ENCODE measurements at places on chromosomes 1 and 21.
A peak's percentile ranks its signal among the peaks of the same experiment; 100 is the strongest.

DNA sequence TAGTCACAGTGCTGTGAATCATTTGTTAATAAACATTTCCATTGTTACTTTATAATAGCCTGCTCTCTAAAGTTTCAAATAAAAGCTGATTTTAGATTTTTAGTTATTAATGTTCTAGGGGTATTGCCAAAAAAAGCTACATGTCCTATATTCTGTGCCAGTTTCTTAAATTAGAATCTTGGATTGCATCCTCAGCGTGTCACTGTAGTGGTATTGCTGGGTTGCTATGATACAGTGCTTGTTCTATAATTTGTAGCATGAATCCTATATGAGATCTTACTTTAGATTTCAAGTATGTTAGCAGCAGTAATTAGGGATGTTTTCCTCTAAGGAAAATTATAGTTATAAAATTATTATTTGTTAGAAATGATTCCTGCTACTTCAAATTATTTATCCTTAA, 16.4 kb downstream of the PPP2R5A start:
- DNase-seq: no peak

- DNase-seq: no peak
Observed at GRCh38 chr1:232542633-232543593, 87.0 kb downstream of the SIPA1L2 start.

DNA sequence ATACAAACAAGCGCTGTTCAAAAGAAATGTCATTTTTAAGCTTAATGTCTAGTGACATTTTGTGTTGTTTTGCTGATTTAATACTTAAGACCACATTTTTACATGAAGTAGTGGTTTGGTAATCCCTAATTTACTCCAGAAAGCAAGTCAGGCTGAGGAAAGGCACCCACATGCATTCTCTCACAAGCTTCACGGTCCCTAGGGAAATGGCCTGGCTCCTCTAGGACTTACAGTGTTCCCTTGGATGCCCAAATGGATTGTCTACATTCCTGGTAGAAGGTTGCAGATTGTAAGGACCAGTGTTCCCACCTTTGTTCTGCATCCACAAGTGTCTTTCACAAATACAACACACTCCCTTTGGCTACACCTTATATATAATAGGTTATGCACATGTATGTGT, 9.5 kb downstream of the GPSM2 start:
- no peak for DNase-seq

DNA sequence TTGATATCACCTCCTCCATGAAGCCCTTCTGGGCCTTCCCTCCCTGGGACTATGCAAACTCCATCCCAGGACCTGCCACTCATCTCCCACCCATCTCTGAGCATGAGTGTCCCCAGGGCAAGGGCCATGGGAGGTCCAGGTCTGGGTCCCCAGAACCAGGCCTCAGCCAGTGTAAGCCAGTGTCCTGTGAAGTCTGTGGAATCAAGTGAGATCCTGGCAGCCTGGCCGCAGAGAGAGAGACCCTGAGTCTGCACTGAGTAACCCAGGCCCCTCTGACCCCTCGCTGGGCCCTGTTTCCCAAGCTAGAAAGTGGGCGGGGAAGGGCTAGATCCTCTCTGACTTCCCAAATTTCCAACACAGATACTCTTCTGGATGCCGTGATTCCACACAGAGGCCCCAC, 132.7 kb downstream of the DMRTB1 start:
- DNase-seq: no peak

GRCh38 chr1:193348769-193349535, 162.5 kb upstream of the B3GALT2 start:
- DNase-seq: no peak

GRCh38 chr1:93595266-93595665, 86.4 kb downstream of the BCAR3 start:
- DNase-seq: no peak

GRCh38 chr1:214862421-214862820, 220.1 kb upstream of the KCNK2 start:
- peak; percentile 25 for DNase-seq

- DNase-seq: no peak
Observed at GRCh38 chr1:12121212-12122003, 45.4 kb upstream of the TNFRSF1B start.

DNA sequence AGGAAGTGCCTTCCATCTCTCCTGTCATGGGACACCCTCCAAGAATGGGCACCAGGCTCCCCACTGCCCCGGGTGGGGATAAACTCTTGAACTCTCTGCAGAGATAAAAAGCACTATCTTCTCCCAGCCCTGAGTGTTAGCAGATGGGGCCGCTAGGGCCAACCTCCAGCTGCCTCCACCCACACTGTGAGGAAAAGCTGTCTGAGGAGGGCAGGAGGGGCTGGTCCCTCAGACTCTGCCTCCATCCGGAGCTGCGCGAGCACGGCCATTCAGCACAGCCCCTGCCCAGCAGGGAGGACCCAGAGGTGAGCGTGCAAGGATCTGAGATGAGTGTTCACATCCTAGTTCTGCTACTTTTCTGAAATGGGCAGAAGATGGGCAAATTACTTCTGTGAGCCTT, 51.8 kb upstream of the TRABD2B start:
- no peak for DNase-seq

- peak; percentile 26 for DNase-seq
Observed at GRCh38 chr1:112501810-112502641, 6.7 kb upstream of the WNT2B start.

DNA sequence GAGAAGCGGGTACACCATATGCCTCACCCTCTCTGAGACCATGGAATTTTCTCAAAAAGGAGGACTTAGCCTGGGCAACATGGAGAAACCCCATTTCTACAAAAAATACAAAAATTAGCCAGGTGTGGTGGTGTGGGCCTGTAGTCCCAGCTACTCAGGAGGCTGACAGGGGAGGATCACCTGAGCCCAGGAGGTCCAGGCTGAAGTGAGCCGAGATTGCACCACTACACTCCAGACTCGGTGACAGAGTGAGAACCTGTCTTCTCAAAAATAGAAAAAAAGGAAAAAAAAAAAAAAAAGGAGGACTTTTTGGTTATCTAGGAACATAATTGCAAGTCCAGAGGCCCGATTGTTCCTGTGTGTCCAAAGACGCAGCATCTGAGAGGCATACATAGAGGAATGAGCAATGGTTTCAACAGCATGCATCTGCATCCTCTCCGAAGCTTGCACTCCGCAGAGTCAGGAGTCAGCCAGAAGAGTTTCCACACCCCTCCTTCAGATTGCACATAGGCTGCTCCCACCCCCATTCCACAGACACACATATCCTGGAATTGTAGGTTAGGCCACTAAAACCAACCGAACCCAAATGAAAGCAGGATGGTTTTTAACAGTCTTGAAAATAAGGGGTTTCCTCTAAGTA, 2.5 kb upstream of the TBX15 start:
- no peak for DNase-seq

GRCh38 chr1:118396829-118397495, 211.9 kb upstream of the SPAG17 start:
- DNase-seq: no peak

DNA sequence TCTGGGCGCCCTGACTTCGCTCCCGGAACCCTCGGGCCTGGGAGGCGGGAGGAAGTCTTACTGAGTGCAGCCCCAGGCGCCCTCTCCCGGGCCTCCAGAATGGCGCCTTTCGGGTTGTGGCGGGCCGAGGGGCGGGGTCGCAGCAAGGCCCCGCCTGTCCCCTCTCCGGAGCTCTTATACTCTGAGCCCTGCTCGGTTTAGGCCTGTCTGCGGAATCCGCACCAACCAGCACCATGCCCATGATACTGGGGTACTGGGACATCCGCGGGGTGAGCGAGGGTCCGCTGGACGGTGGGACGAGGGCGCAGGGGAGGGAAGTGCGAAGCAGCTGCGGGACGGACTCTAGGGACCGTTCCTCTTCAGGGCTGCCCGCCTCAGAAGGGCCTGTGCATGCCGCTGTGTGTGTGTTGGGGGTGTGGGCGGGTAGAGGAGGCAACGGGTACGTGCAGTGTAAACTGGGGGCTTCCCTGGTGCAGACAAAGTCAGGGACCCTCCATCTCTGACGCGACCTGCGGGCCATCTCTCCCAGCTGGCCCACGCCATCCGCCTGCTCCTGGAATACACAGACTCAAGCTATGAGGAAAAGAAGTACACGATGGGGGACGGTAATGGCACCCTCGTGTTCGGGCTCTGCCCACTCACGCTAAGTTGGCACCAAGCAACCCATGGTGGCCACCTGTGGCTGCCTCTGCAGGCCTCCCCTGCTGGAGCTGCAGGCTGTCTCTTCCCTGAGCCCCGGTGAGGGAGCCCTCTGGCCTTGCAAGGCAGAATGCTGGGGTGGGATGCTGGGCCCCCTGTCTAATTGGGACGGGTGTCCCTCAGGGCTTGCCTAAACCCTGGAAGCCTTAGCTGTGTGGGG, at the start of gene GSTM1:
TSS of gene GSTM1 (plus strand) at position 177 of the 859 bp plus-strand sequence. CDS start at position 234, 57 bp downstream.
- DNase-seq: no peak

GRCh38 chr1:246794828-246795671, 70.8 kb downstream of the SCCPDH start:
- DNase-seq: no peak

GRCh38 chr21:20424943-20425342, 573.3 kb upstream of the NCAM2 start:
- DNase-seq: no peak

DNA sequence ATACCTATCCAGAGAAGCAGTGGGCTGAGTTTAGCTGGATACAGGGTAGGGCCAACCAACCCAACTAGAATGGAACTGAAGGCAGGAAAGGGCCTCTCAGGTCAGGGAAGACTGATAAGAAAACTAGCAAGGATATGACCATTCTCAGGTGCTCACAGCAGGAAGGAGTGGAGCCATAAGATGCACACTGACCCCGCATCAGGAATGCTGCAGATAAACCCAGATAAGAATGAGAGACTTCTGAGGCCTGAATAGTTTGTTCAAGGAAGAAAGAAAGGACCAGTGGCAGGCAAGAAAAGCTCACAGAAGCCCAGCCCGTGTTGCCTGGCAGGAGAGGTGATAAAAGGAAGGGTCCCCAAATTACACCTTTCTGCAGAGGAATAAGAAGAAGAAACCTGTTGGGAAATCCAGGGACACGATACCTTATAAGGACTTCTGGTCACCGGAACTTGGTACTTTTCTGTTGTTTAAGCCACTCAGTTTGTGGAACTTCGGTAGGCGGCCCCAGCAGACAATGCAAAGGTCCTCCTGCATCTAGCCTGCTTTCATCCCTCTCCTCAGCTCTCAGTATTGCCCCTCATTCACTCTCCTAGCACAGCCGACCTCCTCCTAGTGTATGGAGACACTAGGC, 58.9 kb downstream of the ATP1A1 start:
- no peak for DNase-seq

DNA sequence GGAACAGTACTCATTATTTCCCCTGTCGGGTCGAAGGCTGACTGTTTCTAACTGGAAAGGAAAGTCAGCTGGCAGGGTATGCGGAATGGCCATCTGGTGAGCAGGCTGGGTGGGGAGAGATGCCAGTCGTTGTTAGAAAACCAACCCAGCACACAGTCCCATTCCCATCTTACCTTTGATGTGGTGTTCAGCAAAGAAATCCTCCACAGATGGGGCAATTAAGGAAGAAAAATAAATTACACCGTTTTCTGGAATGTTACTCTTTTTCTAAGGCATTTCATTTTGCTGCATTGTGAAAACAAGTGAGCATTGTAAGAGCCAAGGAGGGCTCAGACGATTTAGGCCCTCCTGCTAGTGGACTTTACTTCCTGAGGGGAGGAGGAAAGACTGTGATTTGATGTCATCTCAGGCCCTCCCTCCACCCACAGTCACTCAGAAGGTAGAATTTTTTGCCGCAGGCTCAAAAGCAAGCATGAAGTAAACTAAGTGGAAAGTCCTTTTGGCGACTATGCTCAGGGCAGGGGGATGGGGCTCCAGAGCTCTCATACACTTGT, at the start of gene SLC16A4:
TSS of gene SLC16A4 (minus strand) at position 335 of the 554 bp plus-strand sequence. CDS start 1,703 bp downstream, outside the sequence.
- DNase-seq: no peak

- DNase-seq: no peak
Observed at GRCh38 chr21:14454016-14455009, 71.4 kb upstream of the HSPA13 start.

DNA sequence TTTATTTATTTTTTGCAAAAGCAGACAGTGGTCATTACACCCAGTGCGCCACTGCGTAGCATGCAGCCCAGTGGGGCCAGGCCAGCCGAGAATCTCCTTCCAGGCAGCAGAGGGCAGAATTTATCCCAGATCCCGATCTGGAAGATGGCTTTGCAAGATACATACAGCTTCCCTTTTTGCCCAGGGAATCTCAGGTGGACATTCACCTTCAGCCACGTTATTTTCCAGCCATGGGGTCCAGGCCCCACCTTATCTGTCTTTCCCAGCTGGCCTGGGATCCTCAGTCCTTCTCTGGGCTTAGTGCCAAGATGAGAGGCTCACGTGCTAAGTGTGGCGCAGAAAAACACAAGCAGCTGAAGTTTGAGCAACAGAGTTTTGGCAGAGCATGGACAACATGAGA, 123.6 kb downstream of the AJAP1 start:
- DNase-seq: no peak

- no peak for DNase-seq
Observed at GRCh38 chr1:203954788-203955552, 93.6 kb downstream of the SNRPE start.

GRCh38 chr1:167797015-167797414, 75.2 kb downstream of the MPZL1 start:
- DNase-seq: peak; percentile 97

GRCh38 chr1:165484532-165484931, 39.6 kb upstream of the RXRG start:
- DNase-seq: no peak

DNA sequence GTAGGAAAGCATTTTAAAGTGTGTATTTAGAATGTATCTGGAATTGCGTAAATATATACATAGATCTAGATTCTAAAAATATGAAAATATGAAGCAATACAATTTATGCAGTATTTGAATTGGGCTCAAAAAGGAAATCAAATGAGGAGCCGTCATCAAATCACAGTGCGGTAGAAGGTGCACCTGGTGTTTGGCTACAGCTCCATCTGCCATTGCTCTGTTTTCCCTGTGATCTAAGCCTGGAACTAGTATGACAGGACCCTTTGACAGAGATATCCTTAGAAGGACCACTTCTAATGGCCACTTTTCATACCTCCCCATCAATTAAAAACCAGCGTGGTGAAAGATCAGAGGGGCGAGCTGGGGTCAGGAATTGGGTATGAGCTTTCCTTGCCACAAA, 202.6 kb downstream of the NFIA start:
- no peak for DNase-seq

DNA sequence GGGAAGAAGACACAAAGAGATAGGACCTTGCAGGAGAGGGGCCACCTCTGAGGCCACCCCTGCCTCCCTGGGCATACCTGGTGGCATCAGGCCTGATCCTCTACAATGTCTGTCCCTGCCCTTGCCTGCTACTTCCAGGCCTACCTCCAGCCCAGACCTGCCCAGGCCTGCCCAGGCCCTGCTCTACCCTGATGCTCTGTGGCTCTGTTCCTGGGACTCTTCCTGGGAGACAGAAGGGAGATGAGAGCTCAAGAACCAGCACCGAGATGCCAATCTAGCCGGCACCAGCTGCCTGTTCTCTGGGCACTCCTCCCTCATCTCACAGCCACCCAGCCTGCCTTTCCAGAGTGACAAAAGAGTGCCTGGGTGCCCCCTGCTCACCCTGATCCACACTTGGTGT, 2.7 kb downstream of the CELF3 start:
- no peak for DNase-seq

All from RCC 7860 (cell line).